ENCODE measurements at places on chromosomes 11 and 22. TPM values are rescaled to one million over a fixed set of nuclear protein-coding genes. Genes with fewer than 3 reads are reported as not detected.

DNA sequence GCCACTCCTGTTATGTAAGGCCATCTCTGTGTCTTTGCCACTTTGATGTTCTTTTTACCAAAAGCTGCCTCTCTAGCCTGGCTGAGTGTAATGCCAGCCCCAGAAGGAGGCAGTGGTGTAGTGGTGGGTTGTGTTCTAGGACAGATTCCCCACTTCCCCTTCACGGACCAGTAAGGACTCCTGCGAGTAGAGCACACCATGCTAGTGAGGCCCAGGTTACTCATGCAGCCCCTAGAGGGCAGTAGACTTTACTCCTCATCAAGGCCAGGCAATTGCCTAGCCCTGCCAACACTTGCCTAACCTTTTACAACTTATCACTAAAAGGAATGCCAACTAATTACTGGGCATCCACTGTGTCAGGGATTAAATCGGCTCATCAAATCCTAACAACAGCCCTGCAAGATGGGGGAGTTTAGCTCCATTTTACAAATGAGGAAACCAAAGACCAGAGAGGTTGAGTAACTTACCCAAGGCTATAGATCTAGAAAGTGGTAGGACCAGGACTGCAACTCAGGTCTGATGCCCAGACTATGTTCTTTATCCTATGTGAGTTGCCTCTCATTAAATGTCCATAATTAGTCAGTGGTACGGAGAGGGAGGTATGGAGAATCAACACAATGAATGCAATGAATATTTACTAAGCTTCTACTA is 75.3 kb downstream of the APIP start:
- no peak overlapping the region for H3K27ac ChIP-seq
- no peak for DNase-seq
- no peak overlapping the region for H3K4me3 ChIP-seq
- H3K27me3 ChIP-seq, result no peaks in the 10 kb centered on the region
- H3K4me1 ChIP-seq, result no peaks in the 10 kb centered on the region
- H3K36me3 ChIP-seq, result no peaks in the 10 kb centered on the region

- H3K4me1 ChIP-seq, result peaks cover 36% of the 10 kb centered on the region
- peak overlapping the region; percentile 46 for H3K27ac ChIP-seq
- H3K4me3 ChIP-seq, result no peak overlapping the region
- peaks cover 4% of the 10 kb centered on the region for H3K36me3 ChIP-seq
- H3K27me3 ChIP-seq, result no peaks in the 10 kb centered on the region
- no peak for DNase-seq
Observed at GRCh38 chr22:18075101-18075719, 2.6 kb upstream of the PEX26 start.

GRCh38 chr11:104979839-104980238 is 11.5 kb upstream of the CASP4 start:
- H3K4me3 ChIP-seq, result no peak overlapping the region
- no peak for DNase-seq
- H3K4me1 ChIP-seq, result no peaks in the 10 kb centered on the region
- H3K36me3 ChIP-seq, result no peaks in the 10 kb centered on the region
- H3K27me3 ChIP-seq, result no peaks in the 10 kb centered on the region

GRCh38 chr22:28442264-28442710 is 237.4 kb downstream of the TTC28 start:
- peaks cover 62% of the 10 kb centered on the region for H3K4me1 ChIP-seq
- H3K36me3 ChIP-seq, result no peaks in the 10 kb centered on the region
- H3K4me3 ChIP-seq, result peak overlapping the region; percentile 86

DNA sequence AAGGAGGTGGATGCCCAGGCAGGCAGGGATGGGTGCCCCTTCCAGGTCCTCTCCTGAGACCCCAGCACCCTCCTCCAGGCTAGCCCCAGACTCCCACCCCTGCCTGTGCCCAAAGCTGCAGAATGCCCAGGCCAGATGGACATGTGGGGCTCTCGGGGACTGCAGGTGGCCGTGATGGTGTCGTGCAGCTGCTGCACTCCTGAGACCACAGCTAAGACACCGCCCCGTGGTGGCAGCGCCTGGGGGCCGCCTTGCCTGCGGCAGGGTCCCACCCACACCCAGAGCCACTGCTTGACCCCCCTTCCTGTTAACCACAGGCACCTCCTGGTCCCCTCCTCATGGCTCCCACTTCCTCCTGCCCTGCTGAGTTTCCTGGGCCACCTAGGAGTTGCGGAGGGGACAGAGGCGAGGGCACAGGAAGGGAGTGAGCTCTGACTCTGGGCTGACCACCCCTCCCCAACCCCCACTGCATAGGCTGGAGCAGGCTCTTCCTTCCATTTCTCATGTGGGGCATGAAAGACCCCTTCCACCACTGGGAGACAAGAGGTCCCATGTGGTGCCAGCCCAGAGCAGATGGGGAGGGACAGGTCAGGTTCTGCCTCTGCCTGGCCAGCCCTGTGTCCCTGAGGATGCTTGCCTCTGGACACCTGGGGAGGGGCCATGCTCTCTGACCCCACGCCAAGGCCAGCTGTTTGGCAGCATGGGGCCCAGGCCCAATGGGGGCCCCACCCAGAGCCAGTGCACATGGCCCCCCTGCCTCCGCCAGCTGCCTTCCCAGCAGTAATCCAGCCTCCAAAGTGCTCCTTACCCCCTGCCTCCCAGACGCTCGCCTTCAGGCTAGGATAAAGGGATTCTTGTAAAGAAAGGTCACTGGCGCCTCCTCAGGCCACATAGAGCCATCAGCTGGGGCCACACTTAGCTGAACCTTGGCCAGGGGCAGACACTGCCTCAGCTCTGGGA is 29.3 kb downstream of the OSBPL5 start:
- no peak overlapping the region for H3K4me3 ChIP-seq
- H3K4me1 ChIP-seq, result peaks cover 50% of the 10 kb centered on the region
- peaks cover 6% of the 10 kb centered on the region for H3K36me3 ChIP-seq
- no peak for DNase-seq

DNA sequence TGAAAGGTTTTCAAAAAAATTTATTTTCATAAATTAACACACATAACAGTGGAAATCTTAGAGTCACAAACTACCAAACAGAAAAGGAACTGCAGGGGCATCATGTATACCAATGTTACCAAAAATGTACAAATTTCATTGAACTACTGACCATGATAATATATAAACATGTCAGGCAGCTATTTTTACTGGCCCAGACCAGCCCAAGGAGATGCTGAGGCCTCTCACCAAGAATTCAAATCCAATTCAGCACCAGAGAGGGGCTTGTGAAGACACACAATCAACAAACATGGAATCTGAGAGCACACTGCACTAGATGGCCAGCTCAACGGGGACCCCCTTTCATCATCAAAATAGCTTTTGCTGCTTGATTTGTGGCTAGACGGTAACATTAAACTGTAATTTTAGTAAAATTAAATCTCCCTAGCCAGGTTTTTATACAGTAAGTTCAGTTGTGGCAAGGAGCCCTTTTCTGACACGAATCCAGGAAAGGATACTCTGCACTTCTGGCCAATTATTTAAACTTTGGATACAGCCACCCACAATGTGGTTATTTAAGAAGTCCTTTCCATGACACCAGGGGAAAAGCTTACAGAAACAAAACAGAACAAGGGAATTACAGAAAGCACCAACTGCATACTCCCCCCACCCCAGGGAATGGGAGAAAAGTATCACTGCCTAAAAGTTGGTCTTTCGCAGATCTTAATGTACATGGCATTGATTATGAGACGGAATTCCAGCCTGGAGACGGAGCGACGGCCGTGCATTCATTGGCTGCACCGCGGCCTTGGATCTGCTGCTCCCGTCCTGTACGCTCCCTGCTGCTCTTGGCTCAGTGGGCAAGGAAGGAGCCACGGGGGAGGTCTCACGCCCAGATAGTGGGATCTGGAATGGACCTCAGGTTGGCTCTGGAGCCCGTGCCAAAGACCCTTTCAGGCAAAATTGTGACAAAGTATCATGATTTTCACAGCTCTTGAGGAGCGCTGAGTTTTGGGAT is 19.6 kb upstream of the PISD start:
- no peaks in the 10 kb centered on the region for H3K27me3 ChIP-seq
- H3K4me3 ChIP-seq, result peak overlapping the region; percentile 26
- H3K27ac ChIP-seq, result peak overlapping the region; percentile 64
- H3K36me3 ChIP-seq, result peaks cover 8% of the 10 kb centered on the region
- DNase-seq, result no peak

DNA sequence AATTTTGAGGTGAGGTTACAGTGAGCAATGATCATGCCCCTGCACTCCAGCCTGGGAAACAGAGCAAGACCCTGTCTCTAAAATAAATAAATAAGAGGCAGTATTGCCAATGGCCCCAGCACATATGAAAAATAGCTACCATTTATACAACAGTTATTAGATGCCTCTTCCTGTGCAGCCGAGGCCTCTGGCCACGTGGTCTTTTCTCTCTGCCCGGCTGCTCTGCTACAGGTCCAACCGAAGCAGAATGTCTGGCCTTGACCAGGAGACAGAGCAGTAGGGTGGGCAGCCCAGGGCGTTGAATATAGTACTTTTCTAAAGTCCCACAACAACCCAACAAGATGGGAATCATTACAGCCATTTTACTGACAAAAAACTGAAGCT is 12.4 kb upstream of the OAF start:
- no peaks in the 10 kb centered on the region for H3K27me3 ChIP-seq
- no peak for DNase-seq
- H3K4me3 ChIP-seq, result no peak overlapping the region
- H3K27ac ChIP-seq, result no peak overlapping the region
- no peaks in the 10 kb centered on the region for H3K36me3 ChIP-seq

GRCh38 chr22:27088026-27088425 is 430.6 kb downstream of the MIAT start:
- H3K4me1 ChIP-seq, result no peaks in the 10 kb centered on the region
- no peak overlapping the region for H3K4me3 ChIP-seq
- H3K36me3 ChIP-seq, result no peaks in the 10 kb centered on the region
- no peak for DNase-seq
- H3K27me3 ChIP-seq, result no peaks in the 10 kb centered on the region

DNA sequence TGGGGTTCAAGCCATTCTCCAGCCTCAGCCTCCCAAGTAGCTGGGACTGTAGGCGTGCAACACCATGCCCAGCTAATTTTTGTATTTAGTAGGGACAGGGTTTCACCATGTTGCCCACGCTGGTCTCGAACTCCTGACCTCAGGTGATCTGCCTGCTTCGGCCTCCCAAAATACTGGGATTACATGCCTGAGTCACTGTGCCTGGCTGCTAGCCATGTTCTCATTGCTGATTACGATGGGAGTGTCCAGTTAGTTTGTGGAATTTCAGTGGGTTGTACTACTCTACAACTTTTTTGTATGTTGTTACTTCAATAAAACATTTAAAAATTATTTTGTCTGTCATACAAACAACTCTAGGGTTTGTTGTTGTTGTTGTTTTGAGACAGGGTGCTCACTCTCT is 4.8 kb upstream of the VPS11 start:
- DNase-seq, result no peak
- H3K4me1 ChIP-seq, result peaks cover 15% of the 10 kb centered on the region
- H3K27ac ChIP-seq, result no peak overlapping the region

GRCh38 chr11:128603752-128604414 is 16.5 kb upstream of the ETS1 start:
- no peaks in the 10 kb centered on the region for H3K36me3 ChIP-seq
- H3K4me1 ChIP-seq, result no peaks in the 10 kb centered on the region
- H3K4me3 ChIP-seq, result no peak overlapping the region
- H3K27me3 ChIP-seq, result no peaks in the 10 kb centered on the region
- DNase-seq, result no peak

- no peak for DNase-seq
- H3K4me3 ChIP-seq, result no peak overlapping the region
- peaks cover 3% of the 10 kb centered on the region for H3K4me1 ChIP-seq
- no peaks in the 10 kb centered on the region for H3K36me3 ChIP-seq
- no peaks in the 10 kb centered on the region for H3K27me3 ChIP-seq
- H3K27ac ChIP-seq, result no peak overlapping the region
Observed at GRCh38 chr11:10072841-10073240, 221.2 kb downstream of the SBF2 start.

- H3K4me1 ChIP-seq, result peaks cover 11% of the 10 kb centered on the region
- H3K27me3 ChIP-seq, result no peaks in the 10 kb centered on the region
- DNase-seq, result no peak
Observed at GRCh38 chr11:95547186-95547585, 242.4 kb downstream of the FAM76B start.

DNA sequence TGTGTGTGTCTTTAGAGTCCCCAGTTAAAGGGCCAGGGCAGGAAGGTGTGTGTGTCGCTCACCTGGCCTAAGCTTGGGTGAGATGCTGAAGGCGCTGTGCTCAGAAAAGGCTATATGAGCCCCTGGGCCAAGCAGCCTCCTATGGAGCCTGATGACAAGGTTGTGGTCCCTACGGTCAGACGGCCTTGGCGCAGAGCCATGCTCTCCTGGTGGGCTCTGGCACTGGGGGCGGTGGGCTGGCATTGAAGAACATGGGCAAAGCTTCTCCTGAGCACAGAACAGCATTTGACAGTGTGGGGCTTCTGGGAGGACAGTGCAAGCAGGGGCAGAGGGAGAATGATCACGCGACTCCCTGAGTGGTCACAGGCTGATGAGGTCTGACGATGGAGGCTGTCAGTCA is 10.7 kb upstream of the LRRC10B start:
- no peak overlapping the region for H3K27ac ChIP-seq
- no peak for DNase-seq
- no peaks in the 10 kb centered on the region for H3K27me3 ChIP-seq
- no peak overlapping the region for H3K4me3 ChIP-seq

DNA sequence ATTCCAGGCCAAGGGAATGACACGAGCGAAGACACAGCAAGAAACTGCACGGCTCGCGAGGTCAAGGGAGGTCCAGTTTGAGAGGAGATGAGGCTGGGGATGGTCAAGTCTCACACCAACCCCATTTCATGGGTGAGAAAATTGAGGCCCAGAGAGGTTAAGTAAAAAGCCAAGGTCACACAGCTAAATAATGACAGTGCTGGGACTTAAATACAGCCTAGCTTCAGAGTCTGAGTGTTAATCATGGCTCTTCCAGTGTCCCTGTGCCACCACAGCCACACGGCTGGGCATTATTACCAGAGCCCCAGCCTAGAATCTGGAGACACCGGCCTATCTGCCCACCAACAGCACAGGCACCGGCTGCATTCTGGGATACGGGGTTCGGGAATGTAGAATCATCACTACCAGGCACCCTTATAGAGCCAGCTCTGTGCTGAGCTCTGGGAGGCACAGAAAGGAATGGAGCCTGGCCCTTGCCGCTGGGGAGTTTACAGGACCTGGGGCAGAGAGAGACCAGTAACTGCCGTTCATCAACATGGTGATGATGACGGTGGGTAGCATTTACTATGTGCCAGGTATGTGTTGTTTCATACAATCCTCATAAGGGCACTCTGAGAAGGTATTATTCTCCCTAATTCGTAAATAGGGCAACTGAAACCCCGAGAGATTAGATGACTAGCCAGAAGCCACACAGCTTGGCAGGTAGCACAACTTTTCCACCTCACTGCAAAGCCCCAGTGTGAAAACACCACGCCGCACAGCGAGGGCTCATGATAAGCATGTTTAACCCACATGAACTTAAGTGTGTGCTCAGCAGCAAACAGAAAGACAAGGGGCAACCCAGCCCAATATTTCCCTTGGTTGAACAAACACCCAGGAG is 51.8 kb downstream of the CD6 start:
- H3K27me3 ChIP-seq, result no peaks in the 10 kb centered on the region
- H3K4me1 ChIP-seq, result no peaks in the 10 kb centered on the region
- no peak overlapping the region for H3K4me3 ChIP-seq
- no peak for DNase-seq
- H3K27ac ChIP-seq, result no peak overlapping the region
- no peaks in the 10 kb centered on the region for H3K36me3 ChIP-seq

FAM227A gene
- 1.9 TPM for total RNA-seq

RAB36 gene
- 3.5 TPM for total RNA-seq

ASRGL1 gene
- 39.7 TPM for total RNA-seq

TTC28 gene
- total RNA-seq, result 170 TPM

GDPD4 gene
- not detected for total RNA-seq

NELL1 gene
- total RNA-seq, result 0.78 TPM

MPZL3 gene
- total RNA-seq, result 3.2 TPM

BDNF gene
- total RNA-seq, result 4.7 TPM

ANGPTL5 gene
- 2.0 TPM for total RNA-seq

PSMC3 gene
- total RNA-seq, result 160 TPM

KRTAP5-9 gene
- not detected for total RNA-seq

PARVA gene
- total RNA-seq, result 96.7 TPM

NPTXR gene
- 29.3 TPM for total RNA-seq
